ENCODE measurements at places on chromosomes 11 and 22.
A peak's percentile ranks its signal among the peaks of the same experiment; 100 is the strongest.

DNA sequence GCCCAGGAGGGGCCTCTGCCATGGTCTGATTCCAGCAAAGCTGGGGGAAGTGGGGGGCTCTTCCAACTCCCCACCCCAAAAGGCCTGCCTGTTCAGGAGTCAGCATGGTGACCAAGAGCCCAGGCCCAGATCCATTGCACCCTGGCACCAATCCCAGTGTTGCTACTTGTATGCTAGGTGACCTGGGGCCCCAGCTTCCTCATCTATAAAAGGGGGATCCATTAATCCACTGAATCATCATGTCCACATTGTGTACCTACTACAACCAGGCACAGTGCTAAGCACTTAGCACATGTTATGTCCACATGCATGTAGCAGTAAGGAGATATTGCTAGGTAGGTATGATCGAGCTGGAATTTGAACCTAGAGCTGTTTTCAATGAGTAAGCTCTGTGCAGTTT lies 2.0 kb downstream of the SYT12 start:
- no peak for DNase-seq

GRCh38 chr22:16957781-16958180 lies 50.2 kb downstream of the GAB4 start:
- no peak for DNase-seq

DNA sequence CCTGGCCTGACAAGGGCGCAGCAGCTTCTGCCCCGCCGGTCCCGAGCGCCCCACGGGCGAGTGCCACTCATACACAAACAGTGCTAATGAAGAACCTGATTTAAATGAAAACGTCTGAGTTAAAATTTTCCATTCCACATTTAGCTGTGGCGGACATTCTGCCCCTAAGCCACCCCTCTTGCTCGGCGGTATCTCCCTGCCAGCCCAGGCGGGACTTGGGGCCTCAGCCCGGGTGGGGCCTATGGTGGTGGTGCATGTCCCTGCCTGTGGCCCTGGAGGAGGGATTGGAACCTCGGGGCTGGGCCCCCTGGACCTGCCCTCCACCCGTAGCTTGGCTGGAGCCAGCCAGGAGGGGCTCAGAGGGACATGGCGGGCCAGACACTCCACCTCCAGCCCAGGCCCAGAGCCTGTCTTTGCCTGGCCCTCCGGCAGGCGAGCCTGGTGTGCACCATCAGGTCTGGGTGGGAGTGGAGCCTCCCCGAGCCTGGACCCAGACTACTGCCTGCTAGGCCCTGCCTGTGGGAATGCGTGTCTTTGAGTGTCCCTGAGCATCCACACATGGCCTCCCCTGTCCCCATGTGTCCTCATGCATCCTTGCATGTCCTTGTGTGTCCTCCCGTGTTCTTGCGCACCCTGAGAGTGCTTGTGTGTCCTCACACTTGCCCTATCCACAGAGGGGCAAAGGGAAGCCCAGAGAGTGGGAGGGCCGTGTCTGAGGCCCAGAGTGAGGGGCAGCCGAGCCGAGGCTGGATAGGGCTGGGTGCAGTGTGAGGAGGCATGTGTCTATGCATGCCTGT lies 4.4 kb downstream of the ZDHHC8 start:
- no peak for DNase-seq

DNA sequence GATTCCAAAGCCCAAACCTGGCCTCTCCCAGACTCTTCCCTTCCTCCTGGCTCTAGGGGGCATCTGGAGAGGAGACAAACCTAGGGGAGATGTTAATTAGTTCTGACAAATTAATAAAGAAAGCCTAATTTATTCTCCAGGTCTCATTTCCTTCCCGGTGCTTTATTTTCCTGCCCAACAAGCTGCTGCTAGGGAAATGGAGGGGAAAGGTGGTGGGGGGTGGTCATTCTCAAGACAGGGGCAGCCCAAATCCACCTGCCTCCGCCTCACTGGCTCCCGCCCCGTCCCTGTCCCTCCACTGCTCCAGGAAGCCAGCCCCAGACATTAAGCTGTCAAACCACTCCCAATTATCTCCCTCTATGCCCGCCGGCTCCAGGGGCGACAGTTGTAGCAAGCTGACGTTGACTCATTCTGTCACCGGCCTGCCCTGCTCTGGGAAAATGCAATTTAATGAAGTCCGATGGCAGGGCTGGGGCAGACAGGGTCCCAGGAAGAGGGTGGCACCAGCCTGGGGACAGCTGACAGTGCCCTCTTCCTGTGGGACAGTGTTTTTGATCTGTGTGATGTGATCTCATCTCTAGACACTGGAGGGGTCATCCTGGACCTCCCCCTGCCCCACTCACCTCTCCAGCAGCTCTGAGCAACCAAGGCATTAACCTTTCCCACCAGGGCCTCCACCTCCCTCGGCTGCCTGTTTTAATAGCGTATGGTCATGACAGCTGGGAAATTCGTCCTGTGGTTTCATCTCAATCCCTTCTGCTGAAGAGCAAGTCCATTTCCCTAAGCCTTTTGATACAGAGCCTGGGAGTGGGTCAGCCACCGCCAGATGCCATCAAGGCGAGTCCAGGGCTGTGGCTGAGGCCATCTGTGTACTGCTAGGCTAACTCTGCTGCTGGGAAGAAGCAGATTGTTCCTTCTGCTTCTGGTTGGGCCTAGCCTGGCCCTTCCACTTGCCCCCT lies 27.1 kb downstream of the NECTIN1 start:
- DNase-seq = no peak

DNA sequence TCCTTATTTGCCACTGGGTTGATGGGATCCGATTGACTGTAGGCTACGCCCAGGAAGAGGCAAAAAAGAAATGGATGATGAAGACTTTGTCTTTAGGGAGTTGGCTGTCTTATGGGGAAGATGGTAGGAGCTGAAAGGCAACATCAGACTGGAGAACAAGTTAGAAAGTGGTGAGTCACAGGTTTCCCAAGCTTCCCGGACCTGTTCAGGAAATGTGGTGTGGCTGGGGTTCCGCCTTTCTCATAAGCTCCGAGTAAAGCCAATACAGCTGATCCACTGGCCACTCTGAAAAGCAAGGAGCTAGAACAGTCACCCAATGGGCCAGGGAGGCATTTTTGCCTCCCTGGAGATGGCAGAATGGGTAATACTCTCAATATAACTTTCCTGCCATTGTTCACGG lies 194.5 kb downstream of the SNX19 start:
- DNase-seq = no peak

DNA sequence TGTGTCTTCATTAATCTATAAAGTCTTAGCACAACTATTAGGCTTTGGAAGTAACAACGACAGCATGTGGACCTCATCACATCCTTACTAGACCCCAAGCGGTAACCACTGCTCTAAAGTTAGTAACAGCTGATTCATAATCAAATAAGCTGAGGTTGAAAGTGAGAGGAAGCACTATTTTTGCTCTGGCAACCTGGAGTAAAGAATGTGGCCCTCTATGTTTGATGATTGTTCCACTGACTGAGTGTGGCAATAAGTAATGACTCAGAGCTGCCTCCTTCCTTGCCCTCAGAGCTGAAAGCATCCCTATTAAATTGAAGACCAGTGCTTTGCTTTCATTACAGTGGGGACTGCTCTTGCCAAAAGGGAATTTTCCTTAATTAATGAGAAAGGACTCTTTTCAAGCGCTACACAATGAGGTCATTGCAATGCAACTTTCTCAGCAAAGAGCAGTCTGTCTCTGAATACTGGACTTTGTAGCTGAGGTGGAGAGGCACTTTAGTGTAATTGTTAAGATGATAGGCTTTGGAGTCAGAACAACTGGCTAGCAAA lies 906.1 kb upstream of the RAG2 start:
- no peak for DNase-seq

DNA sequence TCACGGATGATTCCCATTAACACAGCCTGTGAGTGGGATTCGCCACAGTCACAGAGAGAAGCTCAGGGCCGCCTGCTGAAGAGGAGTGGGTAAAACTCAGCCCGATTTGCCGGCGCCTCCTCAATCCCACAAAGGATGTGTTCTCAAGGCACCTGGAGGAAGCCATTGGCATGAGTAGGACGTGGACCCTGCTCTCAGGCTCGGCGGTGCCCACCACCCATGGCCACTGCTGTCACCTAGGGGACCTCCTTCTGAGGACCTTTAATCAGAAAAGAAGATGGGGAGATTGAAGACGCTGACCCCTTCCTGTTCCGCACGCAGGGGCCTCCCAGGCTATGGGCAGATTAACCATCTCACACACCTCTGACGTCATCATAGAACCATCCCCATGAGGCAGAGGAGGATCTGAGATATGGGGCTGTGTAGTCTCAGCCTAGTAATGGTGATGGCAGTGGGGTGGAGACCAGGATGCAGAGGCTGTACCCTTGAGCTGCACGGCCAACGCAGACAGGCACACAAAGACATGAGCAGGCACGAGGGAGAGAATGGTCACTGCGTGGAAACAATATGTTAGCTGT lies 571.8 kb downstream of the BRD1 start:
- DNase-seq = peak; percentile 7

DNA sequence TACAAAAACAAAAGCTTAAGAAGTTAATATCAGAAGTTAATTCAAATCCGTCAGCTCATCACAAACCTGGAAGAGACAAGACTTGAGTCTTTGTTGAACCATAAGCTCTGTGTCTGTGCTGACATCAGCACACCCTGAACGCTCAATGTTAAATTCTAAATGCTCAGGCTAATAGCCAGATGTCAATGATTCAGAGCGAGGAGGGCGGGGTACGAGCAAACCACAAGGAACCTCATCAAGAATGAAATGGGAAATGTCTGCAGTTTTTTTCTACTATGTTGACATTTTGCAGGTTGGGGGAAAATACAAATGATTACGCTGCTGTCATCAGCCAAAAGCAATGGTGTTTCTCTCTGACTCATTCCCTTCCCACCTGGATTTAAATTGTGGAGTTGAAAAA lies 1057.2 kb downstream of the NTM start:
- DNase-seq = no peak

DNA sequence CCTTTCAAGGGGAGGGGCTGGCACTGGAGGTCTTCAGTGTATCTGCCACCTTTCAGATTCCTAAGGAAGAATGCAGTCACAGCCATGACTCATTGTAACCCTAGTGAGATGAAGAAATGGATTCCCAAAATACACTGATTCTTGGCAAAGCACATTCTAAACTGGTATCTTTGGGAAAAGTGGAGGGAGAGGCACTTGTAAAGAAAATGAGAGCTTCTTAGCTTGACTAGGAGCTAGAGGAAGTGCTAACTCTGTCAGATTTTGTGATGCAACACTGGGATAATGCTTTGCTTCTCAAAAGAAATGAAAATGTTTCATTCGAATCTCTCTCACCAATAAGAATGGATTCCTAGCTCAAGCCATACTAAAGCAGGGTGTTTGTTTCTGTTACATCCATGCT lies 14.3 kb downstream of the NRIP3 start:
- DNase-seq = no peak

- no peak for DNase-seq
These were observed 7.0 kb downstream of the CD81 start for GRCh38 chr11:2383852-2384804.

GRCh38 chr11:12156301-12157140 lies 46.1 kb downstream of the MICAL2 start:
- DNase-seq = no peak

- DNase-seq = no peak
These were observed 76.6 kb upstream of the LRRC4C start for GRCh38 chr11:41536021-41536568.
